ENCODE measurements at places on chromosomes 1 and 21. TPM values are rescaled to one million over a fixed set of nuclear protein-coding genes. Genes with fewer than 3 reads are reported as not detected.

Gene TAS1R1
- total RNA-seq = not detected

Gene LHX4
- total RNA-seq = not detected

Gene VWA1
- 9.6 TPM for total RNA-seq

Gene IVL
- not detected for total RNA-seq

Gene ERI3
- total RNA-seq = 61.0 TPM

Gene WDTC1
- total RNA-seq = 25.9 TPM

Gene SH3GLB1
- total RNA-seq = 55.7 TPM

Gene ZSWIM5
- 1.3 TPM for total RNA-seq

Gene PPCS
- 109 TPM for total RNA-seq

Gene TMPRSS3
- not detected for total RNA-seq

Gene GOLT1A
- total RNA-seq = not detected

Gene TEX38
- 0.29 TPM for total RNA-seq

Gene C21orf58
- total RNA-seq = 8.9 TPM

Gene SELP
- not detected for total RNA-seq

Gene XCL2
- total RNA-seq = not detected

Gene COL8A2
- total RNA-seq = 24.3 TPM

Gene TP53BP2
- 42.8 TPM for total RNA-seq

Gene TFF2
- total RNA-seq = not detected

Gene TNFAIP8L2
- not detected for total RNA-seq

Gene KIF21B
- under 0.01 TPM for total RNA-seq

Gene ACTA1
- total RNA-seq = not detected

Gene CADM3
- total RNA-seq = not detected

Gene SPRR5
- not detected for total RNA-seq

Gene OR10J1
- not detected for total RNA-seq

Gene INSRR
- total RNA-seq = not detected

Gene CNIH3
- 15.7 TPM for total RNA-seq

Gene MYBPH
- total RNA-seq = 2.2 TPM

Gene COL24A1
- total RNA-seq = 0.87 TPM

Gene SLC16A4
- 44.7 TPM for total RNA-seq

Gene SPRR3
- not detected for total RNA-seq

Gene OTUD3
- total RNA-seq = 5.4 TPM

Gene ACKR1
- total RNA-seq = not detected
